ENCODE measurements at places on chromosomes 16 and 17. TPM values are rescaled to one million over a fixed set of nuclear protein-coding genes. Genes with fewer than 3 reads are reported as not detected.

- no peak for DNase-seq
These were observed 24.1 kb downstream of the LRRC75A start for GRCh38 chr17:16467886-16468285.

GRCh38 chr17:59124665-59125064, 18.0 kb upstream of the TRIM37 start:
- no peak for DNase-seq

- no peak for DNase-seq
These were observed 8.7 kb upstream of the TMEM88 start for GRCh38 chr17:7846063-7846735.

GRCh38 chr16:50308237-50308965, 42.0 kb downstream of the ADCY7 start:
- peak; percentile 54 for DNase-seq

DNA sequence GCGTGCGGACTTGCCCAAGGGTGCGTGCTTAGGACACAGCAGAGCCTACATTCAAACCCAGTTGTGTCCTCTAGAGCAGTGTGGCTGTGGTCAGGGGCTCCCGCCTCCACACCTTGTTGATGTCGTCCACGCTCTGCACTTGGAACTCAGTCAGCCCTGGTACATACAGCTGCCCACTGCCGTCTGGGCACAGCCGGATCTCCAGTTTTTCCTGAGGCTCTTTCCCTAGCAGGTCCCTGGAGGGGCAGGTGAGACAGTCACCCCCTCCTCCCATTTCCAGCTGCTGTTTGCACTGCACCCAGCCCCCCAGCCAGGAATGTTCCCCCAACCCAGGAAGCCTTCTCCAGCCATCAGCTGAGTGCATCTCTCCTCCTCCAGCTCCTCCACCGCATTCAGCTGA, 25.7 kb downstream of the KATNB1 start:
- DNase-seq, result peak; percentile 70

HBM gene
- total RNA-seq, result not detected

PRAC1 gene
- total RNA-seq, result 0.88 TPM
